ENCODE measurements at places on chromosomes 12 and 14.

GRCh38 chr12:86670986-86671385, 414.8 kb upstream of the MGAT4C start:
- no peak for DNase-seq

GRCh38 chr12:109239179-109239578, 69.9 kb downstream of the FOXN4 start:
- DNase-seq, result no peak

- DNase-seq, result no peak
Observed at GRCh38 chr12:31279390-31279924, 46.5 kb downstream of the SINHCAF start.

DNA sequence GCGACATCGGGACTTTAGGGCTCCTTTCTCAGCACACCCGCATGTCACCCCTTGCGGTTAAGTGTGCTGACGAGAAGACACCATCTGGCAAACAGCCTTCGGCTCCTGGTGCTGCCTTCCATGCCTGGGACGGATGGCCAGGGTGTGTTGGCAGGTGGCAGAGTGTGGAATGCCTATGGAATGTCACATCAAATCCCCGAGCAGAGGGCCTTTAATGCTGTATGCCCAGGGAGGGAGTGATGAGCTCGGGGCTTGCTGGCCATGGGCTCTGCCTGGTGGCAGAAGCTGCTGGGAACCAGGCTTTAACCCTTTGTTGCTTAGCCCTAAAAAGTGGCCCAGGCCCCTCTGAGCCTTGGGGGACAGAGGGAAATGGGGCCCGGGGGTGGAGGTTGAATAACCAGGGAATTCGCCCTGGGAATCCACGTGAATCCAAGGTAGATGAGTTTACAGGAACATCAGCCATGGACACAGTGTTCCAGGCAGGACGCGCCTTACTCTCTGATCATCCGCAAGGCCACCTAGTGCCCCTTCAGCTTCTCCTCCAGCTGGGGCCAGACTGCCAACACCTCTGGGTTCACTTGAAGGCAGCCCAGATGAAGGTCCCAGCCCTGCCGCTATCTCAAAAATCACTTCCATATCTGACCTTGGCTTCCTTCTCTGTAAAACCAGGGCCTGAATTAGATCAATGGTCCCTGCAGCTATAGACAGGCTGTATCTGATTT, 17.4 kb downstream of the FAM181A start:
- no peak for DNase-seq

DNA sequence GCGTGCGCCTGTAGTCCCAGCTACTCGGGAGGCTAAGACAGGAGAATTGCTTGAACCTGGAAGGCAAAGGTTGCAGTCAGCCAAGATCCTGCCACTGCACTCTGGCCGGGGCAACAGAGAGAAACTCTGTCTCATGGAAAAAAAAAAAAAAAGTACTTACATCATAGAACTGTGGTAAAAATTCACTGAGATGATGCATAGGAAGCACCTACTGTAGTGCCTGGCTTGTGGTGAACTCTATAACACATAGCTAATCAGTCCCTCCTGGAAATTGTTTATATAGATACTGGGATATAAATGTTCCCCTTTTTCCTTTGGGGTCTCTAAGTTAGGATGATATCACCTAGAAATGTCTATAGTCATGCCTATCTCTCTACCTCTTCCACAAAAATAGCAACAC, 89.7 kb upstream of the CPM start:
- DNase-seq, result no peak

DNA sequence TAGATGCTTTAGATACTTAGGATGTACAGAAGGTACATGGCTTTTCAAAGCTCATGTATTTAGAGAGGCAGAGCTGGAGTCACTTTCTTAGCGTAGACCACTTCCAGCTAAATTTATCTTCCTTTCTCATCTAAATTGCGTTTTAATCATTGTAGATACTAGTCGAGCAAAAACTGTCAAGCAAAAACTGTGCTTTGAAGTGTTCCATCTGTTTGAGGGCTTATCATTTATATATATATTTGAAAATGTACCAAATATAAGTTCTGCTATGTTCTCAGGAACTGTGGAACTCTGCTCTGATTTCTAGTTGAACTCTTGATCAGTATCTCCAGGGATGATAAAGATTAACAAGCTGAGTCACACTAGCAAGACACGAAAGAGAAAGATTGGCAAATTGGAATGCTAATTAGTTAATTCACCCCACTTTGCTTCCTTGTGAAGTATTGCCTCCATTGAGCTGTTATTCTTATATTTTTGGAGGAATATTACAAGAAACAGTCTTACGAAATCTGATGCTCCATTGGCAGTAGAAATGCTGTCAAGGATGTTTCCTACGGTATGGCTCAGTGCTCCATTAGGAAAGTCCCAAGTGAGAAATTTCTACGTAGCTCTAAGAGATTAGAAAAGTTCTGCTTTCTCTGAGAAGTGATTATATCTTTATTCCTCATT, 310.7 kb downstream of the AEBP2 start:
- DNase-seq, result no peak

DNA sequence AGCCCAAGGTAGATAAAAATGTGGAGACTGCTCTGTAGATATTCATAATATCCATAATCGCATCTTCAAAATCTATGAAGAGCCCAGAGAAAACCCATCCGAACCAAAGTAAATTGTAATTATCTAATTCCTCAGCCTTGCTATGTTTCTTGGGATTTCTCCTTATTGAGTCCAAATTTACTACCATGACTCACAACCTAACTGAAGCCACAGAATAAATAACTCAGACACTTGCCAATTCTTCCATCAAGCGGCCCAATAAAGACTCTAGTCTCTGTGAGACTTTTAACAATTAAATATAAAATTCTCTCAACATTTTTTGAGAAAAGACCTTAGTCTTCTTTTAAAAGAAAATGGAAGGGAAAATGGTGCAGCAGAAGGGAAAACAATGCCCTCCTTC, 409.8 kb downstream of the DAD1 start:
- DNase-seq, result no peak
